Calu3 (cell line): ENCODE measurements at places on chromosomes 16 and 17. TPM values are rescaled to one million over a fixed set of nuclear protein-coding genes. Genes with fewer than 3 reads are reported as not detected.

GRCh38 chr17:76368545-76368944 is 14.8 kb upstream of the PRPSAP1 start:
- H3K27ac ChIP-seq = no peak overlapping the region
- H3K4me1 ChIP-seq = peaks cover 9% of the 10 kb centered on the region
- no peak overlapping the region for H3K4me3 ChIP-seq
- H3K27me3 ChIP-seq = no peaks in the 10 kb centered on the region

GRCh38 chr17:80449930-80450576 is 26.4 kb downstream of the NPTX1 start:
- no peak overlapping the region for H3K4me3 ChIP-seq
- H3K36me3 ChIP-seq = peaks cover 21% of the 10 kb centered on the region
- H3K4me1 ChIP-seq = no peaks in the 10 kb centered on the region
- no peak overlapping the region for H3K27ac ChIP-seq
- H3K27me3 ChIP-seq = no peaks in the 10 kb centered on the region

- no peaks in the 10 kb centered on the region for H3K36me3 ChIP-seq
- peaks cover 13% of the 10 kb centered on the region for H3K4me1 ChIP-seq
- no peaks in the 10 kb centered on the region for H3K27me3 ChIP-seq
- no peak for DNase-seq
Measured at GRCh38 chr16:10770907-10771306, 27.3 kb downstream of the NUBP1 start.

- no peak for DNase-seq
- H3K36me3 ChIP-seq = no peaks in the 10 kb centered on the region
- no peaks in the 10 kb centered on the region for H3K4me1 ChIP-seq
- no peak overlapping the region for H3K27ac ChIP-seq
- no peak overlapping the region for H3K4me3 ChIP-seq
Measured at GRCh38 chr17:5631958-5632590, 47.8 kb upstream of the NLRP1 start.

- no peaks in the 10 kb centered on the region for H3K4me1 ChIP-seq
- H3K27ac ChIP-seq = no peak overlapping the region
- no peaks in the 10 kb centered on the region for H3K27me3 ChIP-seq
- no peak overlapping the region for H3K4me3 ChIP-seq
- peaks cover 8% of the 10 kb centered on the region for H3K36me3 ChIP-seq
Measured at GRCh38 chr17:82930043-82930923, 90.5 kb upstream of the ZNF750 start.

- no peak overlapping the region for H3K27ac ChIP-seq
- no peaks in the 10 kb centered on the region for H3K27me3 ChIP-seq
- no peak overlapping the region for H3K4me3 ChIP-seq
- H3K36me3 ChIP-seq = no peaks in the 10 kb centered on the region
- H3K4me1 ChIP-seq = no peaks in the 10 kb centered on the region
Measured at GRCh38 chr17:11302401-11303186, 61.6 kb downstream of the SHISA6 start.

DNA sequence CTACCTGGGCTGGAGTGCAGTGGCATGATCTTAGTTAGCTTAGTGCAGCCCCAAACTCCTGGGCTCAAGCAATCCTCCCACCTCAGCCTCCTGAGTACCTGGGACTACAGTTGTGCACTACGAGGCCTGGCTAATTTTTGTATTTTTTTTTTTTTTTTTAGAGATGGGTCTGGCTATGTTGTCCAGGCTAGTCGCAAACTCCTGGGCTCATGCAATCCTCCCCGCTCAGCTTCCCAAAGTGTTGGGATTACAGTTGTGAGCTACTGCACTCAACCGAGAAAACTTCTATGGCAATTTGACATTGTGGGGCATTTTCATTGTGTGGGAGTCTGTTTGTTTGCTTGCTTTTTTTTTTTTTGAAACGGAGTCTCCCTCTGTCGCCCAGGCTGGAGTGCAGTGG is 30.0 kb downstream of the CRISPLD2 start:
- peaks cover 5% of the 10 kb centered on the region for H3K36me3 ChIP-seq
- peaks cover 23% of the 10 kb centered on the region for H3K4me1 ChIP-seq
- no peaks in the 10 kb centered on the region for H3K27me3 ChIP-seq
- H3K27ac ChIP-seq = no peak overlapping the region

DNA sequence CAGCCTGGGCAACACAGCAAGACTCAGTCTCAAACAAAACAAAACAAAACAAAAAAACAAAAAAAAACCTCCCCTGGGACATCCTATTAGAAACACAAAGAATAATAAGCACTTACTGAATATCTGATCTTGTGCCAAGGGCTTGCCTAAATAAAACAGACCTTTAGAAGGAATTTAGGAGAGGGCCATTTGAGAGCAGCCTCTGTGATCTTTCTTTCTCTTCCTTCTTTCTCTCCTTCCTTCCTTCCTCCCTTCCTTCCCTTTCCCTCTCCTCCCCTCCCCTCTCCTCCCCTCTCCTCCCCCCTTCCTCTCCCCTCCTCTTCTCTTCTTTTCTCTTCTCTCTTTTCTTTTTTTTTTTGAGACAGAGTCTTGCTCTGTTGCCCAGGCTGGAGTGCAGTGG is 12.3 kb downstream of the ITGAL start:
- no peak for DNase-seq
- H3K4me1 ChIP-seq = peaks cover 15% of the 10 kb centered on the region
- H3K36me3 ChIP-seq = no peaks in the 10 kb centered on the region
- peaks cover 23% of the 10 kb centered on the region for H3K27me3 ChIP-seq
- no peak overlapping the region for H3K27ac ChIP-seq

- H3K27me3 ChIP-seq = no peaks in the 10 kb centered on the region
- peaks cover 52% of the 10 kb centered on the region for H3K36me3 ChIP-seq
- no peaks in the 10 kb centered on the region for H3K4me1 ChIP-seq
- DNase-seq = no peak
- H3K27ac ChIP-seq = no peak overlapping the region
Measured at GRCh38 chr16:91484-91883, 13.5 kb downstream of the MPG start.

- no peak overlapping the region for H3K4me3 ChIP-seq
- H3K27ac ChIP-seq = no peak overlapping the region
- peaks cover 5% of the 10 kb centered on the region for H3K4me1 ChIP-seq
- no peak for DNase-seq
- H3K27me3 ChIP-seq = peaks cover 70% of the 10 kb centered on the region
Measured at GRCh38 chr17:74156878-74157277, 46.6 kb upstream of the RPL38 start.

SMPD3 gene
- total RNA-seq = 0.42 and 1.2 TPM in 2 replicates

CA7 gene
- total RNA-seq = not detected in 2 replicates

TBC1D3I gene
- total RNA-seq = 2.1 and 3.3 TPM in 2 replicates

MEIOC gene
- 3.5 and 4.7 TPM in 2 replicates for total RNA-seq

B4GALNT2 gene
- total RNA-seq = 0.20 and 1.3 TPM in 2 replicates

KRTAP17-1 gene
- total RNA-seq = not detected in 2 replicates
